Hematopoietic multipotent progenitor cell (in vitro differentiated cells): ENCODE measurements at places on chromosomes 2 and 18.

DNA sequence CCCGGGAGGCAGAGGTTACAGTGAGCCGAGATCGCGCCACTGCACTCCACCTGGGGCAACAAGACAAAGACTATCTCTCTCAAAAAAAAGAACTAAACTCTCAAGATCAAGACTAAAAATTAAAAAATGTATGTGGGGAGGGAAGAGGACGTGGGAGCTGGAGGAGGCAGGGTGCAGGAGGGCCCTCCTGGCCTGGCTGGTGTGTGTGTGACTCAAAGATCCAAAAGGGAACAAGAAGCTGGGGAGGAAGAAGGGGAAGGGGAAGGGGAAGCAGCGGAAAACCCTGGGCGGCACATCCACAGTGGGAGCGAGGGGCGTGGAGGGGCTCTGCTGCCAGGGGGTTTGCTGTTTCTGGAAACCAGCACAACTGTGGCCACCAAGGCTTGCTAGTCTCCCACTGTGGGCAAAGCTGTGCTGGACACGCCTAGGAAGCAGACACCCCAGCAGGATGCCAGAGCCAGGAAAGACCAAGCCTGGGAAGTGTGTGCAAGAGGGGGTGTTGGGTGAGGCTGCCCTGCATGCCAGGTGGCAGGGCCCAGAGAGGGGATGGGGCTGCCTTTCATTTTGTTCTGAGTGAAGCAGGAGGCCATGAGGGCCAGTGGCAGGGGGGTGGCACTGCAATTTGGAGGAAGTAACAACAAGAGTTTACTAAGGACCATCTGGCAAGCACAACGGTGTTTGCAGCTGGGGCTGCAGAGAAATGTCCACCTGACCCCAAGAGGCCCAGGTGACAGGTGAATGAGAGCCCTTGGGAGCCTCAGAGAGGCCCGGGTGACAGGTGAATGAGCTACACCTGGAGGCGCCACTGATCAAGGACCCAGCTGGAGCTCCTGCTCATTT lies 44.5 kb downstream of the ANO7 start:
- DNase-seq = no peak

GRCh38 chr2:64881037-64881492 lies 108.1 kb upstream of the SLC1A4 start:
- DNase-seq = no peak

GRCh38 chr2:159811232-159811631 lies 13.2 kb upstream of the CD302 start:
- no peak for DNase-seq

DNA sequence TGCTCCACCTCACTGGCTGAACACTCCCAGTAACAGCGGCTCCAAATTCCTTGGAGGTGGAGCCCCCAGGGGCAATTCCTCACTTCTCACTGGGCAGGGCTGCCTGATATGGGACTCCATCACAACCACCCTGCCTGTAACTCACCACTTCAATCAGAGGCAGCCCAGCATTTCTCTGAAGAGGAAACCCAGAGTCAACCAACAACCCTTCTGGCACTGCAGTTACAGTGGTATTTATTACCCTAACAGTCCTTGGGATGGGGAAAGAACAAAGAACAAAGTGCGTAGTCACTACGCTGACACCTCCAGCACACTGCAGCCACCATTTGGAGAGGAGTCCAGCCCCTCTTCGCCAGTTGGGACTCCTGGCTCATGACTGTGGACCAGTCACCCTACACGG lies 85.7 kb upstream of the GALNT13 start:
- no peak for DNase-seq

DNA sequence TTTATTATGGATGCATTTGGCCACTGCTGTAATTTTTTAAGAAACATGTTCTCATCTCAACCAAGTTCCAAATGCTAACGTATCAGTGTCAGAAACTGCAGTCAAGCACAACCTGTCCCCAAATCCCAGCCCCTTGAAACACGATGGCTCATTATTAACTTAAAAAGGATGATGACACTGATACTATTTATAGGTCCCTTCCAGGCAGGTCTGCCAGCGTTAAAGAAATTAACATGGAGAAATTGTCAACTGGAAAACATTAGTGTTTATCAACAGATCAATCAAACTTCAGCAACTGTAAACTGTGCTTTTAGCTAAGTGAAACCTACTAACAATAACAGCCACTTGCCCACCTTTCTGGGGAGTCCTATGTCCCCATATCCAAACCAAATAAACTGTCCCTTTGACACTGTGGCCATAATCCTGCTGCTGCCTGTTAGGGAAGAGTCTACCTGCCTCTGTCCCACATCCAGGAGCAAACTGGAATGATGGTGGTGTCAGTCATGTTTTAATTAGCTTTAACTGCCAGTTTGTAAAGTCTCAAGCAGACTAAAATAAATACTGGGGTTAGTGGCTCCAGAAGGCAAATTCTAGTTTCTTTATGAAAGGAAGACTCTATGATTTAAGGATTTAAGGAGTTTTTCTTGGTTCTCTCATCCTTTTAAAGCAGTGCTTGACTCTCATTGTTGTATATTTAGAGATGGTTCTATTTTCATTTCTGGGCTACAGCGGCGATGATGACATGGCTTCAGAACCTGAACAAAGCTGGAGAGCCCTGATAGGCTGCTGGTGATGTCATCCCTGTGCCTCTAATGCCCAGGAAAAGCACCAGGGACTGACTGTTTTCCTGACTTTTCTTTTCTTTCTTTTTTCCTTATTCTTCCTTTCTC lies 583.6 kb upstream of the PIK3C3 start:
- no peak for DNase-seq

- no peak for DNase-seq
Measured at GRCh38 chr2:214169736-214170135, 241.1 kb upstream of the VWC2L start.

DNA sequence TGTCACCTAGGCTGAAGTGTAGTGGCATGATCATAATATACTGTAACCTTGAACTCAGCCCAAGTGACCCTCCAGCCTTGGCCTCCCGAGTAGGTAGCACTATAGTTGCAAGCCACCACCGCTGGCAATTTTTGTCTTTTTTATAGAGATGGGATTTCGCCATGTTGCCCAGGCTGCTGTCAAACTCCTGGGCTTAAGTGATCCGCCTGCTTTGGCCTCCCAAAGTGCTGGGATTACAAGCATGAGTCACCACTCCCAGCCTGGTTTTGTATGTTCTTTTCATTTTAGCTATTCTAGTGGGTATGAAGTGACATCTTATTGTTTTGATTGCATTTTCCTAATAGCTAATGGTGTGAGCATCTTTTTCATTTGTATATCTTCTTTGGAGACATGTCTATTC lies 11.3 kb upstream of the EXOC6B start:
- no peak for DNase-seq
